Stimulated activated CD4-positive, alpha-beta T cell treated with anti-CD3 and anti-CD28 coated beads, Interleukin-12 subunit alpha, Interleukin-12 subunit beta, amount 100 ng/mL, for 4 hours (primary cell): ENCODE measurements at places on chromosomes 2 and 18.

DNA sequence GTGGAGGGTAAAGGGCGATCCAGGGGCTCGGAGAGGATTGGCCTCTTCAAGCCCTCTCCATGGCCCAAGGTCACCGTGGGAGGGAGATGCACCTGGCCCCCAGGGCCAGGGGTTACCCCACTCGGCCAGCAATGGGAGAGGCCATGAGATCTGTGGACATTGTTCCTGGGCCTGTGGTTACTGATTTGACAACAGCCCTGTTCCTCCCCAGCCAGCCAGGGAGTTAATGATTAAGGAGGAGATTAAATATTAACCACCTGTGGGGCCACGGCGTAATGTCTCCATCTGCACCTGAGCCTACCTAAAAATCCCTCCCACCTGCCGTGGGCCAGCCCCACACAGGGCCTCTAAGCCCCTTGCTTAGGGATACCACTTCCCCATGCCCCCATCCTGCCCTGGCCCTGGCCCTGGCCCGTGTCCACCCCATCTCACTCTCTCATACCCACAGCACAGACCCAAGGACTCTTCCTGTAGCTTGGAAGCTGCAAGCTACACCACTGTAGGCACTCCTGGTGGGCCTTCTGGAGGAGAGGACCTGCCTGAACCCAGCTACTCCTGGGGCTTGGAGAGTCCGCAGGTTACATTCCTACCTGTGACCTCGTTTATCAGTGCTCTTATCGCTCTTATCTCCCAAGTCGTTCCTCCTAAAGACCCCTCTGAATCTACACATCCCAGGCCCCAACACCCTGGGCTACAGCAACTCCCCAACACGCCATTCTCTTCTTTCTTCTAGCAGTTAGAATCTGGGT lies 32.1 kb downstream of the ZFP36L2 start:
- no peak for DNase-seq

- no peak for DNase-seq
These were observed 403.0 kb upstream of the TNP1 start for GRCh38 chr2:217262911-217263310.

DNA sequence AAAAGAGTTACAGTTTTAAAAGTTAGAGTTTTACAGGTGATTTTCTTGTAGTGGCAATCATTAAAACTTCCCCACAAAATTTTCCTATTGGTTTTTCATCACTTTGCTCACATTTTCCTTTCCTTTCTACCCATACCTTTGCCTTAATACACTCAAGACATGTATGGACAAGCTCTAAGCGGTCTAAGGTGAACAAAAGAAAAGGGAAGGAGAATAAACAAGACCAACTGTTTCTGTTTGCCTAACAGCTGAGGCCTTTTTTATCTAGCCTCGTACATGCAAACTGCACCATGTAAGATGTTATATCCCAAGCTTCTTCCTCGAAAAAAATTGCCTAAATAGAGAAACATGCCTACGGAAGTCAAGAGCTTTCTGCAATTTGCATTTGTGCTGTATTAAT lies 33.9 kb upstream of the TBC1D8 start:
- no peak for DNase-seq

- no peak for DNase-seq
These were observed 67.8 kb downstream of the NXPH2 start for GRCh38 chr2:138712212-138712979.

GRCh38 chr2:201964631-201965206 lies 68.9 kb upstream of the FZD7 start:
- no peak for DNase-seq

DNA sequence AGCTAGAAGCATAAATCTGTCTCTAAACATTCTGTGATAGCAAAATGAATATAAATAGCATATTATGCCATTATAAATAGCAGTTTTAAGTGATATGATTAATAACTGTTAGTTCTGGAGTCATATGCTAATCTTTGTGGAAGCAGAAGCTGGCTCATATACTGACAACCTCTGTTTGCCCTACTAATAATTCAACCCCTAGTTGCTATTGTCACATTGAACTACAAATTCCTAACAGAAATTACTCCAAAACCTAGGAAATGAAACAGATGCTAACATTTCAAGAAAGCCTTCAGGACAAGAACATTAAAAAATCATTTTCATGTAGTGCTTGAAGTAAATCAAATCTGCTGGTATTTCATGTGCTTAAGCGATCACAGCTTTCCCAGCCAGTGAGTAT lies 28.2 kb downstream of the CALCRL start:
- no peak for DNase-seq
